ENCODE measurements at places on chromosomes 5 and 9.

GRCh38 chr5:55800924-55801323, 50.2 kb upstream of the IL31RA start:
- no peak for DNase-seq

GRCh38 chr9:65435464-65435863, 150.5 kb upstream of the FOXD4L5 start:
- no peak for DNase-seq

- DNase-seq: no peak
Measured at GRCh38 chr5:139494256-139494655, 11.7 kb upstream of the STING1 start.

GRCh38 chr9:124030969-124031451, 19.4 kb downstream of the LHX2 start:
- no peak for DNase-seq

GRCh38 chr5:146466521-146467349, 19.6 kb downstream of the TCERG1 start:
- DNase-seq: no peak

DNA sequence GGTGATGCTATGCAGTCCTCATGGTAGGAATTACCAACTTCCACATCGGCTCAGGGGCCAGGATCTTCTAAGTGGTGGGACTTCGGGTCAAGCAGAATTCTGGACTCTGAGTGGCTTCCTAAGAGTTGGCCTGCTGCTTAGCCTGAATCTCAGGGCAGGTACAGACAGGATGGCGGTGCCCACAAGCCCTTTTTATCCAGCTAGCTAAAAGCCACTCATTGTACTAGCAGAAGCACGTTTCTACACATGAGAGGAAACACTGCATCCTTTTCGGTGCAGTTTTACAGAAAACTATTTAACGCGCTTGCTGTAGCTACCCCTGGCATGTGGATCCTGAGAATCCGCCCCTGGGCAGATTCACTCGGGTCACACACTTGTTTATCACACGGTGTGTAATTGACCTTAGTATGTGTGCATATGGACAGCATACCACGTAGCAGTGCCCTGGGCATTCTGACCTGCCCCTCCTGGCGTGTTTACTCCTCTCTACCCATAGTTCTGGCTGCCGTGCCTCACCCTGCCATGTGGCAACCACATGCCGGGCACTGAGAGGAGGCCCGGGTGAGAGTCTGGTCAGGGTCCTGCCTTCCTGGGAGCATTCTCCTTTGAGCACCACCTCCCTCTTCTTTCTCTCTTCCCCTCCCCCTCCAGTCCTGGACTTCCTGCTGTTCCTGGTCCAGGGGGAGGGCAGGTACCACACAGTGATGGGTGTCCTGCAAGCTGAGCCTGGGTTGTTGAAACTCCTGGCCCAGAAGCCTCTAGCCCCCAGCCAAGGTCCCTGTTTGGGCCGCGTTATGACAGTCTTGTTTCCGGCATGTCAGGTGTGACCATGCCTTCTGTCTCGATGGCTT, 65.9 kb downstream of the DAB2IP start:
- DNase-seq: no peak

DNA sequence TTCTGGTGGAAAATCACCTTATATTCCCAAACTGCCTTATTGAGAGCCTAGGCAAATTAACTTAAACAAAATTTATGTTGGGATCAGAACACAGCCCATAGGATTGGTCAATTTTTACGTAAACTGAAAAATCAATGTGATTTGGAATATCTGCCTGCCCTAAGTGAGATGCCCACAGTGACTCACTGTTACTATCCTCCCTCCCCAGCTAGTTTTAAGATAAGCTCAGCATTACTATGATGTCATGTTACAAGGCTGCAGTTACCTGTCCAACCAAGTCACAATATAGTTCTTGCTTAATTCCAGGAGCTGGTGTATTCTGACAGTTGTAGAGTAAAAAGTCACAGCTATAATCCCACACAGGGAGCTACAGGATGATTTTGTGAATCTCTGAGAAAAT, 23.1 kb downstream of the SKP1 start:
- no peak for DNase-seq

DNA sequence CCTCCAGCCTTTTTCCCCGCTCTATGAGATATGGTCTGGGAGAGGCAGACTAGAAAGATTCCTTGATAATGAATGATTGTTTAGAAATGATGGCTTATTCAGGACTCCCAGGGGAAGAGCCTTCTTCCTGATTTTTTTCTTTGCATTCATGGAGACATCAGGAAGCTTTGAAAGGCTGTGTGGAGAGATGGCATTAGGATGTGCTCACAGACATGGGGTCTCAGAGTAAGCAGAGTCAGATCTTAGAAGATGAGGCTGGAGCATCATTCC, 37.1 kb downstream of the PPARGC1B start:
- no peak for DNase-seq

DNA sequence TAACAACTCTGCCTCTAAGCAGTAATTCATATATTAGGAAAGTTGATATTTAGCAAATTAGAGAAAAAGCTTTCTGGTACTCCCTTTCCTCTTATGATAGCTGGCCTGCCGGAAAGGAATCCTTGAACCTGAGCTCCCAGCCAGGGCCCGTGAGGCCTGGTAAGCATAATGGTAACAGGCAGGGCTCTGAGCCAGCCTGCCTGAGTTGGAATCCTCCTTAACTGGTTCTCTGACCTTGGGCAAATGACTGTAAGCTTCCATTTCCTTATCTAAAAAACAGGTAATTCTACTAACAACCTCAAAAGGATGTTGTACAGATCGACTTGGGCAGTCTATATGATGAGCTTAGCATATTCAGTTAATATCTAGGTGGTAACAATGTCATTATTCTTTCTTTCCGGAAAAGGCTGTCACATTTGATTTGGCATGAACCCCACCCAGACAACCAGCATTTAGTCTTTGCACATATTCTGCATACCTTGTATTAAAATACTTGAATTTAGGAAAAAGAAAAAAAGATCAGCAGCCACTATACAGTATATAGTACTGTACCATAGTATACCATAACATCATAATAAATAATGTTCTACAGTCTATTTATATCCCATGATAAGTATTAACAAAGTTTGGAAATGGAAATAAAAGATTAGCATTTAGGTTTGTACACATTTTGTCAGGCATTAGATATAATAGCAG, 55.7 kb upstream of the MAP3K1 start:
- no peak for DNase-seq

- no peak for DNase-seq
Measured at GRCh38 chr5:132270706-132271105, 13.2 kb downstream of the PDLIM4 start.

GRCh38 chr9:135073081-135073740, 14.3 kb upstream of the OLFM1 start:
- DNase-seq: no peak

DNA sequence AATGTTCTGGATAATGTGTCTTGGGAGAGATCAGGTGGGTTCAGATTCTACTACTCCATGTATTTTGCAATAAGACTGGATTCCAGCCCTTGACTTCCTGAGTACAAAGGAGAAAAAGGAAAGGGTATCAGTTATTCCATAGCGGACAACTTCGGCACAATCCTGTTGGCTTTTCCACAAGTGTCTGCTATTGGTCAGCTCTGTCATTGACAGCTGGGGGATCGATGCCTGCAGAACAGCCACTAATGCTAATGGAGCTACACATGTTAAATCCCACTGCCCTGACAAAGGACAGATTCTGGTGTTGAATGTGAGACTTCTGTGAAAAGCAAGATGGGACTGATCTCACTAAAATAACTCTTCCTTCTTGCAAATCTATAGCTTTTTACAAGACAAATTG, 41.2 kb downstream of the IZUMO3 start:
- DNase-seq: no peak

DNA sequence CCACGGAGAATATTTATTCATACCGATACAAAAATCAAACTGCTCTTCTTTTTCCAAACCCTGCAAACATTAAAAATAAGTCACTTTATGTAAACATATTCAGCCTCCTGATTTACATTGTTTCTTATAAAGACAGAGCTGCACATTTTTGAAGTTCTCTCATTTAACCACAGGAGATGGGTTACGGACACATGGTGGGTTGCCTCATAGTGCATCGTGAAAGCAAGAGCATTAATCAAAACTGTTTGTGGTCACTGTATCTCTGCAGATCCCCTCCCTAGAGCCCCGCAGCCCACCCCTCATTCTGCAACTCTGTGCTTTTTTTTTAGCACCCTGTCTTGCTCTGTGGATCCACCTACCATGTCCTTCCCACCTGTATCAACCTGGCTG, 43.3 kb upstream of the EQTN start:
- DNase-seq: no peak

DNA sequence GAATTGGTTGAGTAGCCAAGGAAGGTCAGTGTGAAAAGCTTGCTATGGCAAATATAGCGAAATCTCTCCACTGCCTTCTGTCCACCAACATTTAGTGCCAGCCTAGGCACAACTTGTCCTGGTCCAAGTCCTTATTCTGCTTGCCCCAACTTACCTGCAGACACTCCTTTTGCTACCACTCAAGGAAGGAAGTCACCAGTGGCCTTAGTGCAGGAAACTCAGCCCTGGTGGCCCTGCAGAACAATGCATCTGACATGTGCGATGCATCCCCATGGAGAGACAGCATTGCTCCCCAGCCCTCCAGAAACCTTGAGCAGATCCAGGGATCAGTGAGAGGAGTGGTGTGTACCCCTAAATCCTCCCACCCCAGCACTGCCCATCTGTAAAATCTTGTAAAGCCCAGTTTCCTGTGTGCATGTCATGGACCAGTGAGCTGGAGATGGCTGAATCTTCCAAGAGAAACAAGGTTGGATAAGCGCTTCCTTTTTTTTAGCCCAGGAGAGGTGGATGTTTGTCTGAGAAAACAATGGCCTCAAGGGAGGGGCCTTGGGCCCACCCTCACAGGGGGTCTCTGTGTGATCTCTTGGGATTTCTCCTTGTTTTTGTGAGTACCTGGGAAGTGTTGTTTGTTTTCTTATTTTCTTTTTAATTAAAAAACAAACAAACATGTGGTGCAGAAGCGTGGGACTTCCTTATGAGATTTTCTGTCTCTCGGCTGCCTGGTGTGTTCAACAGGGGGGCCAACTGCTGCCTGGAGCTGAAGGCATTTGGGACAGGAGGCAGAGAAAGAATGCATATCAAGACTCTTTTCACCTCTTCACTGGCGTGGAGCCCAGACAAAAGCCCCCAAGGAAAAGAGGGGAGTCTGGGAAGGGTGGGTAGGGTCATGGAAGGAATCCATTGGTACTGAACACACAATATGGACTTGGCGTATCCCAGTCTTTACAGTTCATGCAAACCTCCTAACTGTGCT, 3.6 kb downstream of the FOXI1 start:
- DNase-seq: peak; percentile 23
